ENCODE measurements at places on chromosomes 7 and 10.

DNA sequence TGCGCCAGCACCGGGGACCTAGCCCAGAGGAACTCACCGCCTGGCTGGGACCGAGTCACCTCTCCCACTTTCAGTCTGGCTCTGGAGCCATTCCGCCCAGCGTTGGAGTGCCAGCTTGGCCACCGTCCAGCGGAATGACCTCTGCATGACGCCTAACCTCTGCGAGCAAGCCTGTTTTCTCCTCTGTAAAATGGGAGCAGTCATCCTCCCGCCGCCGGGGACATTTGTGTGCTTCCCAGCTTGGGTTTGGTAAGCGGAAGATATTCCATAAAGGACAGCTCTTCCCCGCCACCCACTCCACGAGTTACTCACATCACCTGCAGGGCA is 1.3 kb upstream of the ZCCHC24 start:
- DNase-seq = no peak

GRCh38 chr10:121310151-121310711 is 288.0 kb downstream of the FGFR2 start:
- DNase-seq = no peak

DNA sequence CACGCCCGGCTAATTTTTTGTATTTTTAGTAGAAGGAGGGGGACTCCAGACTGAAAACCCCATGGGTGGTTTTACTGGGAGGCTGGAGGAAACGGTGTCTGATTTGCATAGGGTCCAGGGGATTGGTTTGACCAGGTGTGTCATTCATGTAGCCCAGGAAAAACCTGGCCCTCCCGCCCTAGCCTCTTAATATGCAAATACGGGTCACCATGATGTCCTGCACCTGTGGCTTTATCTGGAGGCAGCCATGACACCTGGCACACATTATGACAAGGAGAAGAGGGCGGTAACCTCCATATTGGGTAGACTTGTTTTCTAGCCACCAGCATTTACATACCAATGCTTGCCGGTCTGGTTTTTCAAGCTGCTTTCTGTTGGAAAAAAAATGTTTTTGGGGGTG is 68.0 kb downstream of the TRIL start:
- no peak for DNase-seq

GRCh38 chr7:140996-141395 is 51.4 kb upstream of the FAM20C start:
- no peak for DNase-seq

- DNase-seq = no peak
Measured at GRCh38 chr7:378551-379455, 88.8 kb downstream of the FOXL3 start.

DNA sequence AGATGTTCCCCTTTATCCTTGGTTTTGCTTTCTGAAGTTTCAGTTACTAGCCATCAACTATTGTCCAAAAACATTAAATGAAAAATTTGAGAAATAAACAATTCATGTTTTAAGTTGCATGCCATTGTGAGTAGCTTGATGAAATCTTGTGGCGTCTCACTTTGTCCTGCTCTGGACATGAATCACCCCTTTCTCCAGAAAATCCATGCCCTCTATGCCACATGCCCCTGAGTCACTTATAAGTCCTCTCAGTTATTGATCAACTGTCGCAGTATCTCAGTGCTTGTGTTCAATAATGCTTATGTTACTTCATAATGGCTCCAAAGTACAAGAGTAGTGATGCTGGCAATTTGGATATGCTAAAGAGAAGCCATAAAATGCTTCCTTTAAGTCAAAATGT is 208.0 kb upstream of the FERD3L start:
- DNase-seq = no peak

All from NCI-H2029 treated with DMSO at 0.1 percent for 48 hours (cell line).